ENCODE measurements at places on chromosomes 3 and 15.
A peak's percentile ranks its signal among the peaks of the same experiment; 100 is the strongest.

DNA sequence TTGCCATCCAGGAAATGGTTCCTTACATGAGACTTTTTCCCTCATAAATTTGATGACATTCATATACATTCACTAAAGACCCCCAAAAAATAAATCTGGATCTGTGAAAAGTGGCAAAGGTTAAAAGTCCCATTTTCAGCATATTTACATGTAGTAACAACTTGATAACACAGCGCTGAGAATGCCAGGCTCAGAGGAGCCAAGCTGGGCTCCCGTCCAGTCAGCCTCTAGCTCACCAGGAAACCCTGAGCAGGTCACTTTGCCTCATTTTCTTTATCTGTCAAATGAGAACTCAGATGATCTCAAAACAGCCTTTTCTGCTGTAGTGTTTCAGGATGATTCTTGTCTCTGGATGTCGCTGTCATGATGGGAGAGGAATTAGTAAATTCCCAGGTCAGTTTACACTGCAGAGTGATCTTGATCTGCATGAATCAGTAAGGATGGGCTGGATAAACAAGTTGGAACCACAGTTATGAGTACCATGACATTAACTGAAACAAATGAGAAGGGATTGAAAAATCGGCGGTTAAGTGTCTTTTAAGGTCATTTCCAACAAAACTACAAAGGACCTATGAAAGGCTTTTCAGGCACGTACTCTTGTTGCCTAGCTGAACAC is 82.8 kb downstream of the PPARG start:
- no peak for DNase-seq

DNA sequence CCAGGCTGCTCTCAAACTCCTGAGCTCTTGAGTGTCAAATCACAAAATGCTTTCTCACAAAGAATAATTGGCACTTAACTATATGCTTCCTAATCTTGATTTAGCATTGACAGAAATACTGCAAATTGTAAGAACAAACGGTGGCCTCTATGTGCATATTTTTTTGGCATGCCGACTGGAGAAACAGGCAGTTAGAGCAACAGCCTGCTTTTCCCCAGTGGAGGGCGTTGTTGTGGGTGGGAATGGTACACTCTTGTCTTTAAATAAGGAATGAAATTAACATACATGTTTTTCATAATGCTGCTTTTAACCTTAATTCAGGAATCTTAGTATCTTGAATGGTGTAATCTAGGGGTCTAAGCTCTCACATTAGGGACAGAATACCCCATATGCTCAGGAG is 31.1 kb upstream of the SV2B start:
- no peak for DNase-seq

GRCh38 chr15:81211376-81211775 is 14.7 kb downstream of the IL16 start:
- no peak for DNase-seq

DNA sequence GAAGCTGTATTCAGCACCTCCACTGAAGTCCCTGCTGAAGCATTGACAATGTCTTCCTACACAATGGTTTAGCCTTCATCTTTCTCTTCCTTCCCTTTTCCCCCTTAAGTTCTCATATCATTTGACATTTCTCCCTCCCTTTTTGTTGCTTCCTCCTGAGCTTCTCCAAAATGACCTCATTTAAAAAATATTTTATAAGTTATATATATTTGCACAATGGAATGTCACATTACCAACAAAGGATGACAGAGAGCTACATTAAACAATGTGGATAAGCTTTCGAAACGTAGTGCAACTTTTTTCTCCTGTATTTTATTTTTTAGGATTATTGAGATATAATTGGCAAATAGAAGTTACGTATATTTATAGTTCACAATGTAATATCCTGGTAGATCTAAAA is 13.2 kb upstream of the DLG1 start:
- no peak for DNase-seq

DNA sequence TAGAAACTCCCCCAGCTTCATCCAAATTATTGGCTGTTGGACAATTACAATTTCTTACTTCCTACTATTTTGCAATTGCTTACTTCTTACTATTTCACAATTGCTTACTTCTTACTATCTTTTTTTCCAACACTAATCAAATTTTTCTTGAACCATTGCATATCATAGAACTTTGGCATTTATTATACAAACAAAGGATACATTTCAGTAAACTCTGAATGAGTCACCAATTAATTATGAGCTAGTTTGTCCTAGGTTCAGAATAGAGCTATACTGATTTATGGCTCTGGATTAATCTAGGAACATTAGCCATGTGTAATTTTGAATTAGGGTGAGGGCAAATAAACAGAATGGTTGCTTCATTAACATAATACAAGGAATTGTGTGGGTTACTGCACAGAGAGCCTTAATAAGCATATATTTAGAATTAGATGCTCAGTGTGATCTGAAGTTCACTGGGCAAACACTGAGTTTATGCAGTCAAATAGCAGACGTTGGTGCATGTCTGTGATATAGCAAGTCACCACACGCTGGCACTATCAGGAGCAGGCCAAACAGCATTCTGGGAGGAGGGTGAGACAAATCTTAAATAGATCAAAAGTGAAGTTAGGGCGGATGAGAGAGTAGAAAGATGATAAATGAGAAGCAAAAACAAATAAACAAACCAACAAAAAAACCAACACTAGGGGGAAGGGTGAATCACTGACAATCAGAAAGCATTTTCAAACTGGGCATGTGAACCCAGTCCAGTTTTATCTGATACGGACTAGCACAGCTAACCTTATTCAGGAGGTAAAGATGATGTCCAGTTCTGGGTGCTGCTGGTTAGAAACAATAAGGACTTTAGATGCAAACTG is 21.5 kb downstream of the GABRR3 start:
- DNase-seq: peak; percentile 20

DNA sequence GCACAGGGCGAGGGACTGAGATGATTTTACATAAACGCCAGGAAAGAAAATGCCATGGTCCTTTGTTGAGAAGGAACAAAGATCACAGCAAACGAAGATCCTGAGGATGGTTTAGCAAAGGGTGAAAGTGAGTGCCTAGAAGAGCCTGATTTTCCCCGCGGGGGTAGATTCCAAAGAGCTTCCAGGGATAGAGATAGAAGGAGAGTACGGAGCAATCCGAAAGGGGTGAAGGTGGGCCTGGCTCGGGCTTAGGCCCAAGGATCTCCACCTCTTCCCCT is 977 bp downstream of the CDC25A start:
- no peak for DNase-seq

GRCh38 chr15:80015156-80015555 is 44.2 kb upstream of the BCL2A1 start:
- DNase-seq: no peak

DNA sequence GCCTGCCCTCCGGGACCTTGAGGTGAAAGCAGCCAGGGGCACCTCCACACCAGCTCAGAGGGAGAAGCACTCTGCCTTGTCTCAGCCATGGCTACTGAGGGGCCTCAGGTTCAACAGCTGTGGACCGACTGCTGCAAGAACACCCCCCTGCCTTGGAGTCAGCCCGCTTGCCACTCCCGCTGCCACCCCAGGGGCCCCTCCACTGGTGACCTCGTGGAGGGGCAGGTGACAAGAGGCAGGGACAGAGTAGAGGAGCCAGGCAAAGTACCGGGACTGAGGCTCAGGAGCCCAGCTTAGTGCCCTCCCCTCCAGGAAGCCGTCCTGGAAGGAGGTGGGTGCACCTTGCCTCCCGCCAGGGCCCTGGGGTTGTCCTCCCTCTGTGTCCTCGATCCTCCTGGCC is 79.6 kb upstream of the RPL32 start:
- DNase-seq: no peak

DNA sequence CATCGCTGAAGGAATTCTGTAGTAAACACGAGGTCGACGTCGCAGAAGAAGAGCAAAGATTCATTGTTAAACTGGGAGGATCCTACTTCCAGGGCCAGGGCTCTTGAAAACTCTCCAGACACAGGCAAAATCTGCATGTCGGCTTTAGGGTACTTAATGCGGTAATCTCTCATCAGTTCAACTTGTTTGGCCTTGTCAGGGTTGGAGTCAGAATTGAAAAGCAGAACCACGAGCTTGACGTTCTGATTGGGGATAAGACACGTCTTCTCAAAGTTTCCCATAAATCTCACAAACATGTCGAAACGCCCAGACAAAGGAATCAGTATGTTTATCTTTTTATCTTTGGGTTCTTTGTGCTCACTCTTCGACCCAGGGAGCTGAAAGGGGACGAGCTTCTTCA is 74.0 kb downstream of the CHSY1 start:
- DNase-seq: no peak

DNA sequence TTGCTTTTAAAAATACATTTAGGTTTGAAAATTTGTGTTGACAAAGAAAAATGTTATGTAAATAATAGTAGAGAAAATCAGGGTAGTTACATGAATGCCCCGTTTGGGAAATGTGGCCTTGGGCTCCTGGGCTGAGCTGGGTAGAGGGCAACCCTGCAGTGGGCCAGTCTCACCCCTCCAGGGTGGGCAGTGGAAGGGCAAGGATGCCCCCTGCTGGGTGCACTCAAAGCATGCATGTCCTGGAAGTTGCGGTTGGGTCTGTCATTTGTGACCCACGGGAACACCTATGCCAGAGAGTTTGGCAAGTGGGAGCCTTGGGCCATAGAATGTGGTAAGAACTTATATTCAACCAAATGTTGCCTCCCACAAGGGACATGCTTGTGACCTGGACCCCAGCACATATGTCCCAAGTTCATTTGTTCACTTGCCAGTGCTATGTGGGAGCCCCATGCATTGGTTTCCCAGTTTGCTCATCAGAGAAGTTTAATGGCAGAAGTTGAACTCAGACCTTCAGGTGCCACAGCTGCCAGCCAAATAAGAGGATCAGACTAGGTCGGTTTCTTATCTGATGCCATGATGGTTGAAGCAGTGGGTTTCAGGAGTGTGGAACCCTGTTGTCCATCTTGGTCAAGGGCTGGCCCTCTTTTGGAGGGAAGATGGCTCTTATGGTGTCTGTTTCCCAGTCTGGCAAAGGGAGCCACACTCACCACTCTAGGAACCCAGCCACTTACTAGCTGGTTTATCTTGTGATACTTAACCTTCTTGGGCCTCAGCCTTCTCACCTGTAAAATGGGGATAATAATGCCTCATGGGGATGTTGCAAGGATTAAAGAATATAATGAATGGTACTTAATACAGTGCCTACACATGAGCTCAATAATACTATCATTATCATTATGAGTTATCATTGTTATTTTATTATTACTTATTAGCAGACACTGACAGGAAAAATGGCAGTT is 2.5 kb upstream of the PLCB2 start:
- peak; percentile 58 for DNase-seq

DNA sequence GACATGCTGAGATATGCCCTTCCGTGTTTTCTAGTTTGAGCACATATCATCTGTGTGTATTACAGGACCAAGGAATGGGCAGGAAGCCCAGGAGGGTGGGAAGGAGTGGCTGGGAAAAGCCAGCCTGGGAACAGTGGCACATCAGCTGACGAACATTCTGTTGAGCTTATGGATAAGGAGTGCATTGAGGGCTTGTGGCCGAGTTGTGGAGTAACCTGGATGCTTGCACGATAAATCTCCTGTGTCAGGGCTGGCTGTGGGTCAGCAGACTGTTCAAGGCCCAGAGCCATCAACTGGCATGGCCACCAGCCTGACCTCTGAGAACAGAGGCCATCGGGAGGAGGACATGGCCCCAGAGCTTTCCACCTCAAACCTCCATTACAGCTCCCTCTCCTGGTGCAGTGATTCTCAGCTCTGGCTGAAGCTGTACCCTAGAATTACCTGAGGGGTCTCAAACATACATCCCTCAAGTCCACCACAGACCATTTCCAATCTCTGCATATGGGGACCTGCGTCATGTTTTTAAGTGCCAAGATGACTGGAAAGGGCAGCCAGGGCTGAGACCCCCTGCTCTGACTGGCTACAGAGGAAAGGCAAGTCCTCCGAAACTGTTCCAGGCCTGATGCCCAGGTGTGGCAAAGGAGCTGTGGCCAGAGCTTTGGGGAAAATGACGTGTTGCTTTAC is 4.8 kb upstream of the VILL start:
- DNase-seq: no peak

DNA sequence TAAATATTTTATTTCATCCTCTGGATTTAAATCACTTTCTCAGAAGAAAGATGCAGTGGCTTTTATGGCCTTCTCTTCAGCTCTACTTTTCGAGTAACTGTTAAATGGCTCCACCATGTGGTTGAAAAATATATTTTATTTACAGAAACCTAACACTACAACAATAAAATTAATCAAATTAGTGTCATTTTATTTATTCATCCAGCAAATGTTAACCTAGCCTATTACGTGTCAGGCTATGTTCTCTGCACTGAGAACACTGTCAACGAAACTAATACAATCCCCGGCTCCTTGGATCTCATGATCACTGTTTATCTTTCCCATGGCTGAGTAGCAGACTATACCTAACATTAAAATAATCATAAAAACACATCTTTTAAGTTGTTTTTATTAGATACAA is 148.0 kb upstream of the OSTN start:
- peak; percentile 11 for DNase-seq

- DNase-seq: no peak
Measured at GRCh38 chr15:63372018-63372705, 9.5 kb downstream of the CA12 start.

DNA sequence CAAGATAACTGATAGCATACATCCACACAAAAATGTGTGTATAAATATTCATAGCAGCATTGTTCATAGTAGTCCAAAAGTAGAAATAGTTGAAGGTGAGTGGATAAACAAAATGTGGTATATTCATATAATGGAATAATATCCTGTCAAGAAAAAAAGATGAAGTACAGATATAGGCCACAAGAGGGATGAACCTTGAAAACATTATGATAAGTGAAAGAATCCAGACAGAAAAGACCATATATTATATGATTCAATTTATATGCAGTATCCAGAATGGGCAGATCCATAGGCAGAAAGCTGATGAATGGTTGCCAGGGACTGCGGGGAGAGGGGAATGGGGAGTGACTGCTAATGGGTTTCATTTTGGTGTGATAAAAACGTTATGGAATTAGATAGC is 54.3 kb upstream of the TNIK start:
- no peak for DNase-seq

DNA sequence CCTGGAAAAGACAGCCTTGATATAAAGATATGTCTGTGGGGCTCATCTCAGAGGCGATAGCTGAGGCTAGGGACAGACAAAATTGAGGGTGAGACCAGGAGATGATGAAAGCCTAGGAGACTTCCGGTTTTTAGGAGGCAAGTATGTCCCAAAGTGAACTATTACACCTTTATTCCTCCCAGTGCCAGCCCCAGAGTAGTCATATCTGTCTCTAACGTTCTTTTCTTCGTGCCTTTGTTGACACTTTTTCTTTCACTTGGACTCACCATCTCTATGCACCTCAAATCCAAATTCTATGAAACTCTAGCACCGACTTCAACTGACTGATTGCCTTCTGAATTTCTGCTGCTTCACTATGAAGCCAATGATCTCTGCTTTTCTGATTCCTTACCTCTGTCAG is 93.8 kb upstream of the RASGRP1 start:
- DNase-seq: no peak

- no peak for DNase-seq
Measured at GRCh38 chr3:99409961-99410360, 228.4 kb upstream of the COL8A1 start.

- DNase-seq: no peak
Measured at GRCh38 chr15:28271697-28272260, 50.2 kb downstream of the HERC2 start.

GRCh38 chr15:36877294-36877693 is 223.1 kb downstream of the MEIS2 start:
- no peak for DNase-seq
